ENCODE measurements at places on chromosomes 4 and X.
A peak's percentile ranks its signal among the peaks of the same experiment; 100 is the strongest.

- peak; percentile 43 for DNase-seq
Observed at GRCh38 chr4:83114576-83114975, at the start of gene PLAC8. PLAC8 (minus strand) TSS chr4:83114729; CDS start chr4:83107921, 6,808 bp downstream.

DNA sequence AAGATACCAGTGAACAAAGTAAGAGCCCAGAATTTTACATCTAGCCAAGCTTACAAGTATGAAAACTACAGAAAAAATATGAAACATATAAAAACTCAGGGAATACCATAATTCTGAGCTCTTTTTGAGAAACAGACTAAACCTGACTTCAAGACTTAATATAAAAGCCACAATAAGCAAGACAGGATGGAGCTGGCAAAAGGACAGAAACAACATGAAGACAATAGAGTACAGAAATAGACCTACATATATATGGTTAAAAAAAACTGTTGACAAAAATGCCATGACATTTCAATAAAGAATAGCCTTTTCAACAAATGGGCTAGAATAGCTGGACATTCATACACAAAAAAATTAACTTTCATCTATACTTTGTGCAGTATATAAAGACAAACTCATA, 49.4 kb downstream of the UBA6 start:
- DNase-seq: no peak

DNA sequence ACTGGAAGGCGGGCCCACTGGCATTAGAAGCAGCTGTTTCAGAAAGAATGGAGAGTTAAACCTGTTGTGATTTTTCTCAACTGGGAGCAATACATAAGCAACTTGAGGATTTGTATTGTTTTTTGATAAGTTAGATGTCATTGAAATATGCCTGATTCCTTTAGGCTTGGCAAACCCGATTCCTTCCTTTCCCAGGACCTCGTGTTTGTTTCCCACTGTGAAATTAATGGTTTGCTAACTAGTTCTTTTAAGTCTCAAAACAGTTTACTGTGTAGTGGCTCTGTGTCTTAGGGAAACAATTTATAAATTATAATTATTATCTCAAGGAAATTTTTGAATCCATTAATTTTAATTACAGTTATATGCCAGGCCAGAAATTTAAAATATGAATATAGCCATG, 218.0 kb downstream of the DCTD start:
- no peak for DNase-seq

DNA sequence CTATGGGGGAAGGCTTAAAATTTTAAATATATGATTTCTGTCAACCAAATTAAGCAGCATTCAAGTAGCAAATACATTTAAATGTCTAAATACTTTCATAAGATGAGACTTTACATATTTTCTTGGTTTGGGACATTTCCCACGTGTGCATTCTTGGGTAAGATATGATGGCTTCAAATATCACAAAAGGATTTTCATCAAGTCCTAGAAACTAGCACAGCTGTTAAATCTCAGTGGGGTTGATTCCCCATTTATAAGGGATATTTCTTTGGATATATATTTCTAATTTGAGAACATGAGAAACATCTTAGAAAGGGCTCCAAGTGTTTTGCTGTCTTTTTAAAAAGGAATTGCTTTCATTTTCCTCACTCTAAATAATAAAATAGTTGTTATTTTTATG, 90.2 kb downstream of the P2RY10 start:
- DNase-seq: no peak

- DNase-seq: peak; percentile 35
Observed at GRCh38 chr4:15765910-15766697, 12.0 kb upstream of the CD38 start.

DNA sequence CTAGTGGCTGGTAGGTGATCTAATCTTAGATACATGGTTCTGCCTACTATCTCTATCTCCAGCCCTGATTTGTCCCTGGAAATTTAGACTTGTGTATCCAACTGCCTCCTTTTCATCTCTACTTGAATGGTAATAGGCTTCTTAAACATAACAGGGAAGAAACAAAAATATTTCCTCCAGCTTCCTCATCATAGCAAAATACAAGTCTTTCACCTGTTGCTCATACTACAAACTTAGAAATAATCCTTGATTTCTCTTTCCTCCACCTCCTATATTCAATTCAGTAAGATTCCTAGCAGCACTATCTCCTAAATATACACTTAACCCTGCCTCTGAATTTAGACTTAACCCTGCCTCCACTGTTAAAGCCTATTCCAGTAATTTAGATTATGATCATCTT, 373.3 kb upstream of the ACTRT1 start:
- no peak for DNase-seq

GRCh38 chrX:40780951-40781350, 45.6 kb upstream of the MED14 start:
- no peak for DNase-seq

DNA sequence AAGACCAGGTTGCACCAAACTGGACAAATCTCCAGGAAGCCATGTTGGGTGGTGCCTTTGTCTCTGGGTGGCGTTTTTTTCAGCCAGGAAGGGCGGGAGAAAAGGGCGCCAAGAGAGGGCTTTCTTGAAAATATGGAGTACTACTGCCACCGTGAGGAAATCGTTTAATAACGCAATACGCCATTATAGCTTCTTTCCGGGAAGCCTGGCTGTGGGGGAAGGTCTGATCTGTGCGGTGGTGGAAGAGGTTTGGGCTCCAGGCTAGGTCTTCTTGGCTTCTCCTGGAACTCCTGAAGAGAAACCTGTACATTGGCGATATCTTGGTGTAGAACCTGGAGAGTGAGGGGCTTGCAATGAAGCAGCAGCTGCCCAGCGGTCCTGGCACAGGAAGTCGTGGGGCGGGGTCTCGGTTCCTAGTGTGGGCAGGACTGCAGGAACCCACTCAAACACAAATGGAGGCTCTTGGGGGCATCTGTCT, 202.7 kb downstream of the OR13H1 start:
- DNase-seq: no peak
